ENCODE measurements at places on chromosomes 5 and 9.

DNA sequence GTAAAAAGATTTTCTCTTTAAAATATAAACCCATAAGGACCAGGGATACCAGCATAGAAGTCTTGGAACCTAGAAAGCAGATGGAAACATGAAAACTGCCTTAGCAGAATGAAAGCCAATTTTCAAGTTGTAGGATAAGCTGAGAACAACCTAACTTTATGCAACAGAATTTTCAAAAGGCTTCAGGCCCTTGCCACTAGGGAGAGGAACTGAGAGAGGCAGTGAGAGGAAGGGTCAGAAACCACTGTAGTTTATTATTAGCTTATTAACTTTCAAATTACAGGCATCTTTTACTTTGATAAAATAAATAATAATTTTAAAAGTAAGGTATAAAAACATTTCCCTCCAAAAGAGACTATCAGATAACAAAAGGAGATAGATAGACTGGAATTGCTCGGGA lies 33.4 kb downstream of the FAM81B start:
- no peak for DNase-seq

GRCh38 chr5:35483191-35483590 lies 134.5 kb upstream of the SPEF2 start:
- DNase-seq = no peak

- no peak for DNase-seq
Observed at GRCh38 chr9:4012441-4012840, 287.4 kb downstream of the GLIS3 start.

DNA sequence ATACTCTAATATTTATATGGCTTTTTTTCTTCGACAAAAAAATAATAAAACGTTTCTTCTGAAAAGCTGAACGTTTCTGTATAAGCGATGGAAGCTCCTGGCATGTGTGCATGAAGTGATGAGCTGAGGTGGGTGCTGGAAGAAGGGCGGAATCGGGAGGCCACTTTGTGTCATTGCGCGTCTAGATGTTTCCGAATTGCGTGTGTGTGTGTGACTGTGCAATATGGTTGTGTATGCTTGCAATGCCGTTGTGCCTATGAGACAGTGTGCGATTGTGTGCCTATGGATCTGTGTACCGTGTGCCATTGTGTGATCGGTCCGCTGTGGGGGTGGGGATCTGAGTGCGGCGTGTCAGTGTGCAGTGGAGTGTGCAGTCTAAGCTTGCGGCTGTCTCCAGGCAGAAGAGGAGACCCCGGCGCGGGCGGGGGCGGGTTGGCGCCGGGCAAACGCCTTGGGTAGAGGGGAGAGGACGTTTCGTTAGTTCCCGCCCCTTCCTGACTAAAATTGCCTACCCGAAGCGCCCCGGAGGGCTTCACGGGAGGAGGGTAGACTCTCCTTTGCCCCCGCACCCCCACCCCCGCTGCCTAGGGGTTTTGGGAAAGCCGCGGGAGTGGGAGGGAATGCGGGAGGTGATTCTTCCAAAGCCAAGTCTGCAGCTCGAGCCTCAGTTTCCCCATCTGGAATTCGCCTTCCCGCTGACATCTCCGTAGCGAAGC lies 24.2 kb downstream of the PCDHGC5 start:
- peak; percentile 34 for DNase-seq

DNA sequence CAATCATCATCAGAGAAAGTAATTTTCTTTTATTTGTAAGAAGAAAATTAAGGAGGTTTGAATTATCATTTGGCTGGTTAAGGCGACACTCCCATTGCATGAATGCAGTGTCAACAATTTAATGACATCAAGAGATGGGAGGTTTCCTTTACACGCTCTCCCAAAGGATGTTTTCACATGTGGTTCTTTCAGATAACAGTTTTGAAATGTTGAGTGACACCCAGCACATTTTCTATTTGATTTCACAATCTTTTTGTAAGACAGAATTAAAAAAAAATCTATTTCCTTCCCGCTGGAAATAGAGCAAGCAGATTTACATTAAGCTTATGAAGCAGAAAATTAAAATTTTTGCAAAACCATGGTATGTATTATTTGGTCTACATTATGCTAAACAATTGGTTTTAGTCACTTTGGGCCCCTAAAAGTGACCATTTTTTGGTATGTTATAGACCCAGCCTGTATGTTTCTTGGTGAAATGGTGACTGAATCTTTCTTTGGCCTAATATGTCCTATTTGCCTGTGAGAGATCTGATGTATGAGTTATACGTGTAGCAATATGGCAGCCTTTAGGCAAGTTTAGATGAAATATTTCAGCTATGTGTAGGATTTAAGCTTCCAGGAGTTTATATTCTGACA lies 18.9 kb upstream of the ANKRD55 start:
- no peak for DNase-seq

DNA sequence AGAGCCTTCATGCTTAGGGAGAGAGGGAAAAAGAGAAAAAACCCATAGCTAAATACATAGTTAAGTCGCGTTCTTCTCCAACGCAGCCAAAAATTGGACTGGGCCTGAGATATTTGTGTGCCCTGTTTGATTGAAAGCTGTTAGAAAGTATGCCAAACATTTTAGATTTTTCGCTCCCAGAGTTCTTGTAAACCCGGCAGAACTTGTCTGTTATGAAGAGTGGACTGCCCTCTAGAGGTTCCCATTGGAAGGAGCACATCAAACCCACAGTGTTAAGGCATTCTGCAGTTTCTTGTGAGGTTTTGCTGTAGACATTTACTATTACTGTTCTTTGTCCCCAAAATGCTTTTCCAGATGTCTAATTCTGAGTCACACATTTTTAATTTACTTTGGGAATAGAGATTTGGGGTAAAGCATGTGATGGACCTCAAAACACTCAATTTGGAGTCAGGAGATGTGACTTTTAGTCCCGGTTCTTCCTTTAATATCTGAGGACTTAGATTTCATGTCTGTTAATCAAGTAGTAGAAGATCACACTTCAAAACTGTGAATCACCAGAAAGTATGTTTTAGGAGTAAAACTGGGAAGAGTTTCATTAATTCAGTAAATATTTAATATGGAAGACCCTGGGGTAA lies 96.6 kb downstream of the PCSK1 start:
- peak; percentile 16 for DNase-seq

DNA sequence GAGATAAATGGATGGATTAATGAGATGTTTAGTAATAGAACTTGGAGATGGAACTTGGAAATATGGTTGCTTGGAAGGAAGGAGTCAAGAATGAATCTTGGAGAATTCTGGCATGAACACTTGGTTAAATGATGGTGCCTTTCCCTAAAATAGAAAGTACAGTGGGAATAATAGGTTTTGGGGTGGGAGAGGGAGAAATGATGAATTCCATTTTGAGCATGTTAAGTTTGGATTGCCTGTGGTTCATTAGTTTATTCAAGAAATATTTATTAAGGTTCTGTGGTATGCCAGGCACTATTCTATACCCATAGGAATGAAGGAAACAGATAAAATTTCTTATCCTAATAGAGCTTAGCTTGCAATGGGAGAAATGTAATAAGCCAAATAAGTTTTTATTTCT lies 58.4 kb downstream of the PBX3 start:
- no peak for DNase-seq

GRCh38 chr5:72673623-72674022 lies 142.8 kb upstream of the TNPO1 start:
- DNase-seq = no peak

- peak; percentile 13 for DNase-seq
Observed at GRCh38 chr5:127564002-127564769, 46.7 kb downstream of the PRRC1 start.

DNA sequence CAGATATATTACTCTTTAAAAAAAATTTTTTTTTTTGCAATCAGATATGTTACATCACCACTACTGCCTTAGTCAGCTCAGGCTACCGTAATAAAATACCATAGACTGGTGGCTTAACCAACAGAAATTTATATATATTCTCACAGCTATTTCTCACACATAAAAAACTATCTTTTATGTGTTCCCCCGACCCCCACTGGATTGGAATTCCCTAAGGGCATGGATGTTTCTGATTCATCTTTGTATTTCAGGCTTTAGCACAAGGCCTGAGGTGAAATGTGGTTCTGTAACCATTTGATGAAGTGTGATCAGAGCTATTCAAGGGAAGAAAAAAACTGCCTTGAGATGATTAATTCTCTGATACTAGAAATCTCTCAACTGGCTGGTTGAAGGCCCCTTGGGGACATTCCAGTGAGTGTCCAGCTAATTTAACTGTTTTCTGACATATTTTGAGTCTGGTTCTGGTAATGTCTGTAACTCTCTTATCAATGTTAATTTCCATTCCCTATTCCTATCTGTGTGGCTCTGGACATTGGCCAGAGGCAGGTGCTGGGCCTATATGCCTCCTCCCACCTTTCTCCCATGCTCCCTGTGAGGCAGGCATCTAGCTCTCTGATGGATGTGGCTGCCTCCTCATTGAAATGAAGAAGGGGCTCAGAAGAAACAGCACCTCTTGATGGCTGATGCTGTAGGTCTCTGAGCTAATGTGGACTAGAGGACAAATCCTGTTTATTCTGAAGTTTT lies 2.5 kb downstream of the CD14 start:
- no peak for DNase-seq

GRCh38 chr9:37034305-37034937 lies 353 bp upstream of the PAX5 start:
- DNase-seq = no peak

DNA sequence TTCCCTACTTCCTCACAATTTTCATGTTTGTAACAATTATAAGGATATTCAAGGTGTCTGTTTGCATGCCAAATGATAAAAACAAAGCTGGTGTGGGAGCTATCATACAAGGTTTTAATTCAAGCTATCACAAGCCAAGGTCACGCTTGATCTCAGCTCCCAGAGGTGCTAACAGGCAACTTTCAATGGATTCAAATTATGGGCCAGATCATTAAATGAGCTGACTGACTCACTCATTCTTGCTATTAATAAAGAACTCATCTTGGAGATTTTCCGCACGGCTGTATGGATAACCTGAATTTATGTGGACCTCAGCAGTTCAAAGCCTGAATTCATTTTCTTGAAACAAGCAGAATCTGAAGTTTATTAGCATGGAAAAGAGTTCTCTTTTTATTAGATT lies 267.3 kb upstream of the CDH6 start:
- DNase-seq = no peak

GRCh38 chr5:17187786-17188170 lies 29.7 kb upstream of the BASP1 start:
- no peak for DNase-seq

- no peak for DNase-seq
Observed at GRCh38 chr5:41120600-41120999, 49.5 kb upstream of the MROH2B start.

DNA sequence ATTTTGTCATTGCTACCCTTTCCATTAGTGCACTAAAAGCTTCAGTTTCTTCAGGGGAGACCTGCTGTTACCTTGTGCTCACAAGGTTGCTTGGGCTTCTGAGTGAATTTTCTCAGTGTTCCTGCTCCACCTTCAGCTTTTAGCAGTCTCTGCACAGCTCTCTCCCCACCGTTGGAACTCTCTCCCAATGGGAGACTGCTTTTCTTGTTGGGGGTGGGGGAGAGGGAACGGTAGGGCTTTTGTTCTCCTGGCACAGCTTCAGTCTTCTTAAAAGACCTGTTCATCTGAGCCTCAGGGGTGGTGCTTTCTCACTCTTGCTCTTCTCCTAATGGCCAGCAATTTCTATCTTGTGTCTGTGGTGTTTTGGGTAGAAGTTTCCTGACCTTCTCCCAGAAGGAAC lies 915.7 kb downstream of the EFNA5 start:
- DNase-seq = no peak

- DNase-seq = no peak
Observed at GRCh38 chr5:113452941-113453340, 18.2 kb upstream of the TSSK1B start.

DNA sequence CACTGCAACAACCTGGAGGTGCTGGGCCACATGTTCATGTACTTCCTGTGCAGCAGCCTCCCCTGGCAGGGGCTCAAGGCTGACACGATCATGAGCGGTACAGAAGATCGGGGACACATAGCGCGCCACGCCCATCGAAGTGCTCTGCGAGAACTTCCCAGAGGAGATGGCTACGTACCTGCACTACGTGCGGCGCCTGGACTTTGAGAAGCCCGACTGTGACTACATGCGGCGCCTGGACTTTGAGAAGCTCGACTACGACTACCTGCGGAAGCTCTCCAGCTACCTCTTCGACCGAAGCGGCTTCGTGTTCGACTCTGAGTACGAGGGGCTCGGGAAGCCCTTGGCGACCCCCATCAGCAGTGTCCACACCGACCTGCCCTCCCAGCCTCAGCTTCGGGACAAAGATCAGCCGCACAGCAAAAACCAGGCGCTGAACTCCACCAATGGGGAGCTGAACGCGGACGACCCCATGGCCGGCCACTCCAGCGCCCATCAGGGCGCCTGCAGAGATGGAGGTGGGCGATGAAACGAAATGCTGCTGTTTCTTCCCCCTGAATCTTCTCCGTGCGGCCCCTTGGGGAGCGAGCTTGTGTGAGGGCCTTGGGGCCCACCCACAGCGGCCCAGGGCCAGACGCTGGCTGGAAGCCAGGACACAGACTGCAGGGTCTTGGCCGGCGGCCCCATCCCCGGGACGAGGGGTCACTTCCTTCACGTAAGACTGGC lies 56.5 kb downstream of the JAK2 start:
- no peak for DNase-seq

DNA sequence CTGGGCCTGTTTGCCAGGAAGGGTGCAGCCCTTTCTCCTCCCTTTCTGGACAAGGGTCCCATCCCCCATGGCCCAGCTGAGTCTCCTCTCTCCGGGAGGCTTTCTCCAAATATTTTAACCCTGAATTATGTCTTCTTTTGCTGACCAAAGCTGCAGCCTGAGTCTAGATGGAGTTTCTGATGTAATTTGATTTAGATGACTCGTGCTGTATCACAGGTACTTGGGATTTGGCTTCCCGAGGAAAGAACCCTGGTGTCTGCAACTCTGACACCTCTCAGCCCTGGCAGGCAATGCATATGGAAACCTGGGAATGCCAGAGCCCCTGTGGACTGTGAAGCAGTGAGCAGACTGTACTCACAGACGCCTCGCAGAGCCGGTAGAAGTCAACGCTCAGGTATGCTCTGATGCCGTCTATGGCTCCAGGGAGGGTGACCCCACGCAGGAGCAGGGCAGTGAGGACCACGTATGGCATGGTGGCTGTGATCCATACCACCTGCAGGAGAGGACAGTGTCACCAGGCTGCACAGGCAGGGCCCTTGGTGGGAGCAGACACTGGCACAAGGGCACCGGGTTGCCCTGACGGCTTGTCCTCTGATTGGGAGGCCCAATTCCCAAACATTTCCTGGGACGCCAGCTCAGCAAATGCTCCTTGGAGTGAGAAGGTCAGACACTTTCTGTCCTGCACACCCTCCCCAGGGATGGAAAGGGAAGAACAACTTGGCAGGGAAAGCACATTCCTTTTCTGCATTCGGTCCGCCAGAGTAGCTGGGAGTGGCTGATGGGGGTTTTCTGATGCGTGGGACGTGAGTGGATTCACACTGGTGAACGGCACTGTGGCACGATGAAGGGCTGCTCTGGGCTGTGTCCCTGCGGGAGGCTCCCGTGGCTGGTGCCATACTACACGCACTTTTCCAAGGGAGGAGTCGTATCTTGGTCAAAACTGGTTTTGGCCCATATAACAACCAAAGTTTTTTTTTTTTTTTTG lies 24.7 kb downstream of the SLC6A3 start:
- DNase-seq = no peak
